ENCODE measurements at places on chromosomes 13 and 19.

DNA sequence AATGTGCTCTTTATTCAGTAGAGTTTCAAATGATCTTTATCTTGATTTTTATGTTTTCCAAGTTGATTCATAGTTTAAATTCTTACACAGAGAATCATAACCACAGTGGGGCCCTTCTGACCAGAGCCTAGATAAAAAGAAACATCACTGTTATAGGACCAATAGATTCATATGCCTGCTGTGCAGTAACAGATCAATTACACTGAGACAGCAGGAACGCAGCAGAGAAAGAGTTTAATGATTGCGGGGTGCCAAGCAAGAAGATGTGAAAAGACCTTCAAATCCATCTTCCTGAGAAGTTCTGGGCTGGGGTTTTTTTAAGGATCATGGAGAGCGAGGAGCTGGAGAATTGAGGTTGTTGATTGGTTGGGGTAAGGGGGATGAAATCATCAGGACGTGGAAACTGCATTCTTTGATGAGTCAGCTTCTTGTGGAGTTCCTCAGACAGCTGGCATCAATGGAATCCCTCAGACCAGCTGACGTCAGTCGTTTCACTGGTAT, 346.6 kb downstream of the TBC1D4 start:
- DNase-seq, result no peak

DNA sequence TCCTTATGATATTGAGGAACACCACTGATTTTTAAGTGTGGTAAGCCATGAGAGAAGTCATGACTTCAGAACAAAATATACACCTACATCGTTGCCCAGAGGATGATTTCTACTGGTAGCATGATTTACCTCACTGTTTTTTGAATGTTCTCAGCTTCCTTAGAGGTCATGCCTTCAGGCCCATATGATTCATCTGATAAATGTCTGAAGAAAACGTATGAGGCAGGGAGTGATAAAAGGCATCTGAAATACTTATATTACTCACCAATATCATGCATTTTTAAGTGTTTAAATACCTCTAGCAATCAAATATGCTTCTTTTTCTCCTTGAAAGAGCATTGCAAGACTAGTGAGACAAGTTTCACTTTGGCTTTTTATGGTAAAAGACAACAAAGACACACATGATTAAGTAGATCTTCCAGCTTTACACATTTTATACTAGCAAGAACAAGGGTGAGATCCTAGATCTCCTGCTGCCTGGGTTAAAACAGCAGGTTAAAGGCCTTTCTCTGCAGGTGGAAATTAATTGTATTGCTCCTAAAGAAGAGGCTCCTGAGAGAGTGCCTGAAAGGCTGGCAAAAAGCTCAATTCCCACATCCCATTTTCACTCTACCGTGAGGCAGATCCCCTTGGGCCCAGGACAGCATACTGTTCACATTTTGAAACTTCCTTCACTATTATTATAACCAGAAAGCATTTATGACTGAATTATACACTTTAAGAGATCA, 432.4 kb downstream of the SLITRK1 start:
- no peak for DNase-seq

- DNase-seq, result no peak
These were observed 24.9 kb downstream of the GADD45B start for GRCh38 chr19:2500841-2501261.

DNA sequence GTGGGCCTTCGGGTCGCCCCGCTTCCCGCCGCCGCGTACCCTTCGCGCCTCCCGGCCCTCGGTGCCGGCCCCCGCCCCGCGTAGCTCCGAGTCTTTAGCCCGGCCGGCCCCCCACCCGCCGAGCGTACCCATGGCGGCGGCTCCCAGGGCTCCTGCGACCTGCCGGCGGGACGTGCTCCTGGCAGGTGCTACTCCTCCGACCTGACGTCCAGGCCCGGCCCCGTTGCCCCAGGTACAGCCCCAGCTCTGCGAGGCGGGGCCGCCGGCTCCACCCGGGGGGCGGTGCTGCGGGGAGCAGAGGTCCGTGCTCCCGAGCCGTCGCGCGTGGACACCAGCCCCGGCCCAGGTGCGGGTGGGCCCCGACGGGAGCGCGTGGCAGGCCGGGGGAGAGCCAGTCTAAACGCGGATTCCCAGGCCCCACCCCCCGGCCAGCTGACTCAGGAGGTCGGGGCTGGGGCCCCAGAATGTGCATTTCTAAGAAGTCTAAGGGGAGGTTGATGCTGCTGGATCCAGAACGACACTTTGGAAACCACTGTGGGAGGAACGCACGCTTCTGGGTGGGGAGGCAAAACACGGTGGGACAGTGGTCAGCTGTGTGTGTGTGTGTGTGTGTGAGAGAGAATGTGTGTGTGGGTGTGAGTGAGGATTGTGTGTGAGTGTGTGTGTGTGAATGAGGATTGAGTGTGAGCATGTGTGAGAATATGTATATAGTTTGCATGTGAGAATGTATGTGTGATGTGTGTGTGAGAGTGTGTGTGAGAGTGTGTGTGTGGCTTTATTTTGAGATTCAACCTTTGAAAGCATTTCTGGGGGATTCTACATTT, at the start of gene SLC15A1:
Gene SLC15A1, minus strand, starts transcription at position 206 of the 824 bp plus-strand sequence. Its CDS starts 74 bp downstream, at position 132.
- DNase-seq, result no peak

GRCh38 chr19:51688671-51689571, 4.2 kb upstream of the SPACA6 start:
- peak; percentile 86 for DNase-seq

DNA sequence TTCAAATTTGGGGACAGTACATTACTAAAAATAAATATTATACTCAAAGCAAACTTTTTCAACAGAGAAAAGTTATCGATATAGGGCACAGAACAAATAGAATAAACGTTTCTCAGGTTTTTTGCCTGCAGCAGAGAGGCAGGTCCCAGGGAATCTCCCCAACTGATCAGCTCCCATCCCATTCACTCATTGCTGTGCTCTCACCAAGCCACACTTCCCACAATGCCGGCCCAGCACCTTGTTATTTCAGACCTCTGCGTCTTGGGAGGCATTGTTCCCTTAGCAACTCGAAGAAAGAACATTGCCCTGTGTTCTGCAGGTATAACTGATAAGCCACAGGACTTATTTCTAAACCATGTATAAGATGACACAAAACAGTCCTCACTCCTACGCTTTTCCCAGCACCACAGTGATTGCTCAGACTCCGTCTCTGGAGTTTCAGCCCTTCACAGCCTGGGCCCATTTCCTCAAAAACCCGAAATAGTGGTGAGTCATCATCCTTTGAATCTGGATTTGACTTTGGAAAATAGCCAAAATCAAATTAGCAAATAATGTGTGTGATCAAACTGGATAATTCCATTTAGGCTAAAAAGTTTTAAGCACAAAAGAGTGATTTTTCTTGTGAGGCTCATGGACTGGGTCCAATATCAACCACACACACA, 100.4 kb downstream of the DCLK1 start:
- DNase-seq, result no peak

DNA sequence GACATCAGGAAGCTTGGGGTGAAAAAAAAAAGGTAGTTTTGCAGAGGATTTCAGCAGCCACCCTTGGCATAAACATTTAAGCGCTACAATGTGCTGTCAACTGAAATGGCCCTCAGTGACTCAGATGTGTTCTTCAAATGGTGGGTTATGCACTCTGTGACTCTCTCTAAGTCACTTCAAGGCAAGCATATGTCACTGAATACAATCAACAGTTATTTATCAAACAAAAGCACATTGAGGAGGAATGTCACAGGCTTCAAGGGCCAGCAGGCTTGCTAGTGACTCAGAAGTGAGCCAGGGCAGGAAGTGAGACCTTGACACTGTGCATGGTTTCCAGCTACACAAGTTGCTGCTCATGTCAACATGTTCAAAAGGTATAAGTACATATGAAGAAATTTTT, 523.7 kb upstream of the HTR2A start:
- no peak for DNase-seq

- DNase-seq, result no peak
These were observed 120.0 kb downstream of the EFNB2 start for GRCh38 chr13:106415442-106415841.

DNA sequence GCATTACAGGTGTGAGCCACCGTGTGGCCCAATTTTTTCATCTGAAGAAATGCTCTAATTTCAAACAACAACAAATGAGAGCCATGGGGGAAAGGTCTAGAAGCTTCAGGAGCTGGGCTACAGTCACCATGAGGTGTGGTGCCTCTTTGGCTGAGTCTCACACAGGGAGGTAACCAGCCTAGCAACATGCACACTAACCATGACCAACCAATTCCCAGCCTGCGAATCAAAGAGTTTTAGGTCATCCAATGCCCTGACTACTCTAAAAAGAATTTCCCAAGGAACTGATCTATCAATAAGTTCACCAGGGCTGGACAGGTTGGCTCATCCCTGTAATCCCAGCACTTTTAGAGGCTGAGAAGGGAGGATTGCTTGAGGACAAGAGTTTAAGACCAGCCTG, 29.9 kb downstream of the PBX4 start:
- DNase-seq, result no peak

GRCh38 chr13:68714292-68714691, 1393.3 kb upstream of the ATXN8OS start:
- no peak for DNase-seq

DNA sequence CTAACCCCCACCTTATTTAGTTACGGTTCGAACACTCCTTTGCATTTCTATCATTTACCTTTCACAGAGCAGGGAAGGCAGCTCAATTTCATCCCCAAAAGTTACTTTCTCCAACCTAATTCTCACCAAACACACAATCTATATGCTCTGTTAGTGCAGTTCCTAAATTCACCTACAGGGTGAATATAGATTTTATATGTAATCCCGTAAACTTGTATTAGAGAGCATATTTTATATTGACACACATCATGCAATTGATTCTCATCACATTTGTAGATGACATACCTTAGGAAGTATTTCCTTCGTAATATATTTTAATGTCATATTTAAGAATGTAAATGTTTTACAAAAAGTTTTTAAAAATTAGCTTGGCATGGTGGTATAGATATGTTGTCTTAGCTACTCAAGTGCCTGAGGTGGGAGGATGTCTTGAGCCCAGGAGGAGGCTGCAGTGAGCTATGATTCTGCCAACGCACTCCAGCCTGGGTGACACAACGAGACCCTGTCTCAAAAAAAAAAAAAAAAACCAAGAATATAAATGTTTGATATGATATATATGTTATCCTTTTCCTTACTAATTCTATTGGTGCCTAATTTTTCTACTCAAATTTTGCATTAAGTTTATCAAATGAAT, 57.3 kb upstream of the TNFRSF19 start:
- no peak for DNase-seq

DNA sequence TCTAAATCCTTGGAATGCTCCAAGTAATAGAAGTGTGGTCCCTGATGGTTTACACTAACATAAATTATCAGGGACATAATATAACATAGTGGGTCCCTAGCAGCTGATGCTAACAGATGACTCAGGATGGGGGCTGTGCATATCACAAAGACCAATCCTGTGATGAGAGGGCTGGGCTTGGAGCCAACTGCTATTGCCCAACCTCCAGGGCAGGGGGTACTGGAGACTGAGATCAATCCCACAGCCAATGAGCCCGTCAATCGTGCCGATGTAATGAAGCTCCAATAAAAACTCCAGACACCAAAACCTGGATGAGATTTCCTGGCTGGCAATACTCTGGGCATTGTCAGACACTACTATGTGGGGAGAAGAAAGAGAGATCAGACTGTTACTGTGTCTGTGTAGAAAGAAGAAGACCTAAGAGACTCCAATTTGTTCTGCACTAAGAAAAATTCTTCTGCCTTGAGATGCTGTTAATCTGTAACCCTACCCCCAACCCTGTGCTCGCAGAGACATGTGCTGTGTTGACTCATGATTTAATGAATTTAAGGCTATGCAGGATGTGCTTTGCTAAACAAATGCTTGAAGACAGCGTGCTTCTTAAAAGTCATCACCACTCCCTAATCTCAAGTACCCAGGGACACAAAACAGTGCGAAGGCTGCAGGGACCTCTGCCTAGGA, 33.4 kb downstream of the ABCC4 start:
- peak; percentile 61 for DNase-seq

GRCh38 chr13:48403151-48403631, 9.7 kb downstream of the LPAR6 start:
- DNase-seq, result no peak

- DNase-seq, result peak; percentile 33
These were observed at the start of gene TBXA2R for GRCh38 chr19:3606690-3607289. Gene TBXA2R, minus strand, starts transcription at chr19:3606875. Its CDS starts 6,241 bp downstream, at chr19:3600634.

DNA sequence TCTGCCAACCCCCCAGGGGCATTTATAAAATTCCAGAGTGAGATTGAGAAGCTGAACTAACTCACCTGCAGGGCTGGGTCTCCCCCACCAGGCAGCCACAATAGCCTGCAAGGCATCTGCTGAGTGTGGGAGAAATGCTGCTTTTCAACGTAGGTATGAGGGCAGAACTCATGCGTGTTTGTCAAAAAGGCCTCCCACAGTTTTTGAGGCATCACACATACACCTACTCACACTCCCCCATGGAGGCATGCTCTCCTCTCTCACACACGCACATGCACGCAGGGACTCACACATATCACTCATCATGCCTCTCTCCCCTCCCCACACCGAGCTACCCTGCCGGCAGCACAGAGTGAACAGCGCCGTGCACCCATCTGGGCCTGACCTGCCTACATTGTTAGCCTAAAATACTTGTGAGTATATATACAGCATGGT, 390.5 kb downstream of the FGF9 start:
- no peak for DNase-seq

- DNase-seq, result no peak
These were observed 2.6 kb downstream of the TNFRSF19 start for GRCh38 chr13:23572836-23573235.

- DNase-seq, result no peak
These were observed 272.6 kb upstream of the SOX21 start for GRCh38 chr13:94984958-94985357.

DNA sequence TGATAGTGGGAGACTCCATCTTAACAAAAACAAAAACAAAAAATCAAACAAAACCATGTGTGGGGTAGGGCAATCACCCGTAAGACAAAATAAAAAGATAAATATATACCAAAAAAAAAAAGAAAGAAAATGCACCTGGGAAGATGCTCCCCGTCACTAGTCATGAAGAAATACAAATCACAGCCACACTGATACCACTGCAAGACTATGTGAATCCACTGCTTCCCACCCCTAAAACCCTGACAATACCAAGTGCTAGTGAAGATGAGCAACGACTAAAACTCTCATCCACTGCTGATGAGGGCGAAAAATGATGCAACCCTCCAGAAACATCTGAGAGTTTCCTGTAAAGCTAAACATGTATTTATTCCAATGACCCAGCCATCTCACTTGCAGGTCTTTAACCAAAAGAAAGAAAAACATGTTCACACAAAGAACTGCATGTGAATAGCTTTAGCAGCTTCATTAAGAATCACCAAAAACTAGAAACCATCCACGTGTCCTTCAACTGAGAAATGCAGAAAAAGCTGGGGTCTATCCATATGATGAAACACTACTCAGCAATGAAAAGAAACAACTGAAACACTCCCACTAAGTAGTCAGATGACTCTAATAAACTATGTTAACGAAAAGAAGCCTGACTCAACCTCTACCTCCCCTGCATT, 31.7 kb downstream of the BRD4 start:
- no peak for DNase-seq

- no peak for DNase-seq
These were observed 4.7 kb upstream of the TLE2 start for GRCh38 chr19:3033595-3034405.

- DNase-seq, result no peak
These were observed 1917.4 kb downstream of the OLFM4 start for GRCh38 chr13:54945973-54946372.

GRCh38 chr19:30374865-30375552, 2.8 kb downstream of the ZNF536 start:
- no peak for DNase-seq

GRCh38 chr13:78662467-78662866, 3.5 kb upstream of the OBI1 start:
- no peak for DNase-seq

GRCh38 chr19:30112171-30112570, 170.1 kb downstream of the URI1 start:
- no peak for DNase-seq

All from prostate gland (tissue), 2 donors.